ENCODE measurements at places on chromosomes 2 and 18.

- no peak for DNase-seq
These were observed 24.6 kb upstream of the SCG2 start for GRCh38 chr2:223626716-223627115.

DNA sequence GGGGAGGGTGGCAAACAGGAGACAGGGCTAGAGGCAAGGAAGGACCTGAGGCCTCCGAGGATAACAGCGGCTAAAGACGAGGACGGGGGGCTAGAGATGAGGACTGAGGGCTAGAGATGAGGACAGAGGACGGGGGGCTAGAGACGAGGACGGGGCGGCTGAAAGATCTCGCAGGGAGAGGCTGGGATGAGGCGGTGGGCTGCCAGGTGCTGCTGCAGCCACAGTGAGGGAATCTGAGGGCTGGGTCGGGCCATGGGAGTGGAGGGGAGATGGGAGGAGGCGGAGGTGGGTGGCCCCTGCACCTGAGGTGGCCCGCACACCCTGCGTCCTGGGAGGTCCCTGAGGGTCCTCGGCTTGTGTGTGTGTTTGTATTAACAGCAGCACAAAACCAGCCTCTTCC, 350.2 kb upstream of the SALL3 start:
- no peak for DNase-seq

DNA sequence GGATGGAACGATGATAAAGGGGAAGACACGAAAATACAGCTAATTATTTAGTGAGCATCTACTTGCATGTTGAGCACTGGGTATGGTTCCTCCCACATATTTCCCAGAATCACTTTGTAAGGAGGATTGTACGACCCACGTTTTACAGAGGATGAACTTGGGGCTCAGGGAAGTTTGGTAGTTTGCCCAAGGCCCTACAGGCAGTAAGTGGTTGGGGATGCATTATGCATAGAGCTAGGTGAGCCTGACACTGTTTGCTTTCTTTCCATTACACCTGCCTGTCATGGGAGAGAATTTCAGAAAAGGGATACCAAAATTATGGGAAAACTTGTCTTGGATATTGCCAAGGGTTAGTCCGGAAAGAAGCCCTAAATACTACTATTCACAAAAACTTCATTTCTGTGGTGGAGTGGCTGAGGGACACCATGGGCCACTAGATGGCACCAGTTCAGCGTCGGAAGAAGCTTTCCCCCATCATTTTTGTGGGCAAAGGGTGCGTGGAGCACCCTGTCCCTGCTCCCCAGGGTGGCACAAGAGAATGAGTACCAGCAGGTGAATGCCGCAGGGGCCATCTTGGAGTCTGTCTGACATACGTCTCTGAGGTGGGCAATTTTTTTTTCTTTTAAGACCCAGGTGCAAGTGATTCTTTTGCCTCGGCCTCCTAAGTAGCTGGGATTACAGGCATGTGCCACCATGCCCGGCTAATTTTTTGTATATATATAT, 23.5 kb upstream of the C18orf32 start:
- DNase-seq: no peak

DNA sequence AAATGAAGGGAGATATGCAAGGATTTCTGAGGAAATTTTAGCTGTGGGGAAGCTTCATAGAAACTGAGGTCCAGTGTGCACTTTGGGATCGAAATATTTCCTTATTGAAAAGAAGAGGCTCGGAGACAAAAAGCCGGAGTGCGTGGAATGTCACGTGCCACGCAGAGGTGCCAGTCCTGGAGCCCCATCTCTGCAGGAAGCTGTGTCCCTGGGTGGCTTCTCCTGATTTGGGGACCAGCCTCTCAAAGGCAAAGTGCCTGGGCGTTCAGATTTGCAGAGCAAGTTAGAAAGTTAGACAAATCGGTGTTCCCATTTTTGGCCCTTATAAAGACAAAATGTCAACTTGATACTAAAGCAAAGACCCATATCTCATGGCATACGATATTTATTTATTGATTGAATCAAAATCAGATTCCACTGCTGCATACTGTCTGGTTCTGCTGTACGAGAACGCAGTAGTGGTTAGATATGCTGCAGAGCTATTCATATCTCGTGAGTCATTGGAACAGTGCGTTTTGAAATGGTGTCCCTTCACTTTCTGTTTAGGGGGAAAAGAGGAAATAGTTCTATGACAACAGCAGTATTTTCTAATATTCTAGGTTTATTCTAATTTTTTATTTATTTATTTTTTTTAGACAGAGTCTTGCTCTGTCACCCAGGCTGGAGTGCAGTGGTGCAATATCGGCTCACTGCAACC, 9.1 kb upstream of the ATG16L1 start:
- no peak for DNase-seq

- no peak for DNase-seq
These were observed 3.4 kb downstream of the ZEB2 start for GRCh38 chr2:144516411-144516980.
